Heart right ventricle (tissue), 16 donors: ENCODE measurements at places on chromosomes 6 and 20. TPM values are rescaled to one million over a fixed set of nuclear protein-coding genes. Genes with fewer than 3 reads are reported as not detected.

- peak overlapping the region; percentile 79 for H3K4me3 ChIP-seq
- no peaks in the 10 kb centered on the region for H3K27me3 ChIP-seq
- DNase-seq: peak; percentile 41
These were observed 2.7 kb downstream of the SDCBP2 start for GRCh38 chr20:1326031-1326930.

DNA sequence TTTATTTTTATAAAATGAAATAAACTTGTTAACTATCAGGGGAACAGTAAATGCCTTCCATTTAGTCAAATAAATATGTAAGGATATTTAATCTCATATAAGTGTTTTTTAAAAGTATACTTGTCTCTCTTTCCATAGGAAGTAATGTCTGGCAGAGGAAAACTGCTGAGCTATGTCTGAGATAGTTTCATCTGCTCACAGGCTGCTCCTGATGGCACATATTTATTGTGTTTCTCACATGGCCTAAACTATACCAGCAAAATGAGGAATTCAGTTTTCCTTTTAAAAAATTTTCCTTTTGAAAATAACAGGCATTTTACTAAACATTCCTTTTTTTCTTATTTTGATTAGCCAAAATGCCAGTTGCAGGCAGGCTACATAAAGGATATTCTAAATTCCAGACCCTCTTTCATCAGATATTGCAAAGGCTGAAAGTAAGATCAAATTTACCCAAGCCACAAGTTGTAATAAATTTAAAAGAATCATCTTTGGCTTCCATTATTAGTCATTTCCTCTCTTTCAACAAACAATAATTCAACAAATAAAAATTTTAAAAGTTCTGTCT lies 60.1 kb upstream of the RNF146 start:
- H3K36me3 ChIP-seq: no peaks in the 10 kb centered on the region
- H3K27me3 ChIP-seq: peaks cover 5% of the 10 kb centered on the region
- no peaks in the 10 kb centered on the region for H3K4me1 ChIP-seq
- no peak overlapping the region for H3K27ac ChIP-seq
- DNase-seq: no peak

DNA sequence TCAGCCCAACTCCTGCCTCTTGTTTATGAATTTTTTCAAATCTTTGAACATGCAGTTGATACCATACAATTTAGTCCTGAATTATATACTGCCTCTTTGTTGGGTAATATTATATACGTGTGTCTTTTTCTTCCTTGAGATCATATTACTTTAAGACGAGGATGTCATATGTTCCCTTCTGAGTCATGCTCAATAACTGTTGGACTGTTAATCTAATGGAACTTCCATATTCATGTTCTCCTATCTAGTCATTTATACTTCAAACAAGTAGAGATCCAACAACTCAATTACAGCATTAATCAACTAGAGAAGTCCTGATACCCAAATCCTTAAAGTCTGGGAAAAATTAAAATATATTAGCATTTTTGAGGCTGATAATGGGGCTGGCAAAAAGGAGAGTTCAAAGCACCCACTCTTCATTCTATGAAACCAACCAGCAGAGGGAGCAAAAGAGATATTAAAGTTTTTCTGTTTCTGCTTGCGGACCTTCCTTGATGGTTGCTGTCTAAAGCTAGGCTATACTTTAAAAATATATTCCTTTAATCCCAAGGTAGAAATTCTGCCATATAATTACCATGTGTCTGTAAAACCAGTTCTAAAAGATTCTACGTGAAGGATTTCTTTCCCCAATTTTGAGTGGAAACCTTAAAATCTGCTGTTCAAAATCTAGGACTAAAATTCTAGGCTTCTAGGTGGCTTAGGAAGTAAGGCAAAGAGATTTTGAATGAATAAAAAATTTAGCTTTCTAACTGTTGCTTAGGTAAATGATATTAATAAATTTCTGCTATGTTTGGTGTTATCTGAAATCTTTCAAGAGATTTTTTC lies 498.9 kb downstream of the BCKDHB start:
- H3K4me1 ChIP-seq: no peaks in the 10 kb centered on the region
- DNase-seq: peak; percentile 10
- no peak overlapping the region for H3K27ac ChIP-seq
- no peaks in the 10 kb centered on the region for H3K27me3 ChIP-seq

GSTA2 gene
- not detected for total RNA-seq

C20orf144 gene
- total RNA-seq: not detected

- H3K27me3 ChIP-seq: no peaks in the 10 kb centered on the region
- no peaks in the 10 kb centered on the region for H3K4me1 ChIP-seq
- no peak overlapping the region for H3K27ac ChIP-seq
These were observed 4.6 kb downstream of the TFAP2D start for GRCh38 chr6:50717734-50718457.

DNA sequence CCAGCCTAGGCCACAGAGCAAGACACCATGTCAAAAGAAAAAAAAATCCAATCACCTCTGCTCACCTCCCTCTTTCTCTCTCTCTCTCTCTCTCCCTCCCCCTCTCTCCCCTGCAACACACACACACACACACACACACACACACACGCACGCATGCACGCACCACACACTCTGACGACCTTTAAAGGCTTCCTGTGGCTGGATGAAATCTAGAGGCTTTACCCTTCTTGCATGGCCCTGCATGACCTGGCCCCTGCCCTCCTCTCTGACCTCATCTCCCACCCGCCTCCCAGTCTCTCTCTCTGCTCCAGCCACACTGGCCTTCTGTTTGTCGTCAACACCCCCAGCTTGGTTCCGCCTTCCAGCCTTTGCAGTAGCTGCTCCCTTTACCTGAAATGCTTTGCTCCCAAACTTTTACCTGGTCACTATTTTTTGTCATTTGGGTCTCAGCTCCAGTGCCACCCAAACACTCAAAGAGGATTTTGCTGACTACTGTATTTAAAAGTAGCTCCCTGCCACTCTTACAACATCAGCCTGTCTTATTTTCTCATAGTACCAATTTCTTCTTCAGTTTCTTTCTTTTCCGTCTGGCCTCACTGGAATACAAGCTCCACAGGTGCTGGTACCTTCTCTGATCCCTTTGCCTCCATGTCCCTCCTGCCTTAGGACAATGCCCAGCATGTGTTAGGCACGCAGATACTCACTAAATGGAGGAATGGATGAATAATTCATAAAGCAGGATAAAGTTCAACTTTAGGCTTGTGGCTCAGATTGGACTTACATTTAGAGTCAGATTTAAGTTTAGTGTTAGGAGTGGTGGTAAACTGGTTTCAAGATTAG lies 4.3 kb upstream of the LTA start:
- H3K4me3 ChIP-seq: no peak overlapping the region
- H3K27me3 ChIP-seq: no peaks in the 10 kb centered on the region
- DNase-seq: no peak
- H3K36me3 ChIP-seq: no peaks in the 10 kb centered on the region

DNA sequence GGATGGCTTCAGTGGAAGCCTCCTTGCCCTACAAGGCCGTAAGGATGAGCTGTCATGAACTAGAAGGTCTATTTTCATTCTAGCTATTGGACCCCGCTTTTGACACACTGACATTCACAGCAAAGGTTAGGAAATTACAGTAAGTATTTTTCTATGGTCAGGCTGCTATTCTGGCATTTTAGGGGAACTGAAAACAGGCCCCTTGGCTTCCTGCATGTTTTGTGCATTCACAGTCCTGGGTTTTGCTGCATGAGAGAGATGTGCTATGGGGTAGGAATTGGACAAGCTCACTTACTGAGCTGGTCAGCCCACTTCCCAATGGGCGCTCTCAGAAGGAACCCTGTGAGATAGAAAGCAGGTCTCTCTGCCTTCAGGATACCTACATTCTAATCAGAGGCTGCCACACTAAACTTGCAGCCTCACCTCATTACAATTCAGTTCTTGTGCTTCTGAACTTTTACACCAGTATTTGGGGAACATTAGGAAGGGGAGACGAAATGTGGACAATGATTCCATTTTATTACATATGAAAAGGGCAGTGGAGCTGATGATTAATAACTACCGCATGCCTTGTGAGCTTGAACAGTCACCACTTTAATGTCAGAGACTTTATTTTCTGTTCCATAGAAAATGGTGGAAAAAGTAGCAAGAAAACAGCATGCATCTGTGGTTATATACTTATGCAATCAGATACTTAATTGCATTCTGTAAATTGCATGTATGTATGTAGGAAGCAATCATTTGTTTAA lies 86.6 kb upstream of the TAB2 start:
- H3K27ac ChIP-seq: no peak overlapping the region
- H3K27me3 ChIP-seq: peaks cover 13% of the 10 kb centered on the region
- no peak overlapping the region for H3K4me3 ChIP-seq
- H3K4me1 ChIP-seq: no peaks in the 10 kb centered on the region

- H3K4me3 ChIP-seq: peak overlapping the region; percentile 99
- H3K27ac ChIP-seq: no peak overlapping the region
- no peaks in the 10 kb centered on the region for H3K27me3 ChIP-seq
- H3K4me1 ChIP-seq: peaks cover 65% of the 10 kb centered on the region
These were observed 3.0 kb downstream of the YWHAB start for GRCh38 chr20:44888226-44889103.

CTAGE9 gene
- not detected for total RNA-seq

SEL1L2 gene
- 0.69 TPM for total RNA-seq
